CD4-positive, alpha-beta T cell treated with Interleukin-17A for 1 hour (primary cell): ENCODE measurements at places on chromosomes 1 and 21.

GRCh38 chr1:42793824-42794223, 9.0 kb downstream of the TMEM269 start:
- DNase-seq: no peak

GRCh38 chr1:46813858-46814396, 15.1 kb downstream of the CYP4B1 start:
- DNase-seq: no peak

DNA sequence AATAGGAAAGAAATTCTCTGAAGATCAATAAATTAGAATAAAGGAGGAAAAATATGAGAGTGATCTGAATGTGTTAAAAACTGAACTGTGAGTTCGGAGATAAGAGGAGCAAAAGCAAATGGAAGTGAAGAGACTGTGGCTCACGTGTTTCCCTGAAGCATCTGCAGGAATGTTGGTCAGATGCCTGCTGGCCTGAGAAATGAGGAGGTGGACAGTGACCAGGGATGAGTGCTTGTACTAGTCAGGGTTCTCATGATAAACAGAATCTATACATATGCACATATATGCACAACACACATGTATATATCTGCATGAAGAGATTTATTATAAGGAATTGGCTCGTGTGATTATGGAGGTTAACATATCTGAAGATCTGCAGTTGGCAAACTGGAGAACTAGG, 103.4 kb upstream of the TIAM1 start:
- no peak for DNase-seq

GRCh38 chr21:34519016-34519415, 7.0 kb upstream of the KCNE1 start:
- no peak for DNase-seq

DNA sequence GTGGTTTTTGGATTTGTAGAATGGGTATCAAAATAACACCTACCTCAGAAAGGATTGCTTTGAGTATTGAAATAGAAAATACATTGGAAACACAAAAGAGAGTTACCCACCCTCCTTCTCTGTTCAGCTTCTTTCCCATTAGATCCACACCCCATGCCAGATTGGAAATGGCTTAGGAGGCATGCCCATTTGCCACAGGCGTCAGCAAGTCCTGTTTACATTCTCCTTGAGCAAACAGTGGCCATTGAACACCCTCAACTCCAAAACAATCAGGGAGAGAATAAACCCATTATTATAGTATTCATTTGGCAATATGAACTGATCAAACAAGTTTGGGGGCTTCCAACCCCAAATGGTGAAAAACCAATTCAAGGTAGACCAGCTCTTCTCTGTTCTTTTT, 2.4 kb downstream of the ELAPOR1 start:
- no peak for DNase-seq

GRCh38 chr1:64192290-64192689, 11.1 kb upstream of the UBE2U start:
- no peak for DNase-seq
